ENCODE measurements at places on chromosomes 16 and 17.

- DNase-seq: no peak
These were observed 66.6 kb upstream of the ZNF469 start for GRCh38 chr16:88316151-88316550.

DNA sequence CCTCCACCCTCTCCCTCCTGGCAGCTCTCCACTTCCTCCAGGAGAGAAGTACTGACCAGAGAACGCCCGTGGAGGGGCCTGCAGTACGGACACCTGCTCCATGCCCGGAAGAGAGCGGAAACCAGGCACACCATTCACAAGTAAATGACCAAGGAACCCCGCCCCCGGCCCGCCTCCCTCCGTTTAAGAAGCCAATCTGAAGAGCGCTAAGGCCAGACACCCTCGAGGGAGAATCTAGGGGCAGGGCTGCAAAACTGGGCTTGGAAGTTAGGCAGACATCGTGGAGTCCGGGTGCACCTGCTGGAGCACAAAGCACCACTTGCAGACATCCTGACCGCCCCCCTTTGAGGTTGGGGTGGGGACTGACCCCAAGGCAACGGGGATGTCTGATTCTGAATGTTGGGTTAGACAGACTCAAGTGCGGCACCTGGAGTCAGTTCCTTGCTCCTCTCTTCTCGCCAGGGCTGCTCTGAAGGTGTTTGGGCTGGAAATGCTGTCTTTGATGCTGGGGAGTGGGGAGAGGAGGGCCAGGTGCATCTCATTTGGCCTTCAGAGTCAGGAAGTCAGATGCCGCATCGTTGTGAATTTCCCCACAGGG, 964 bp upstream of the FAAP100 start:
- peak; percentile 86 for DNase-seq

- DNase-seq: no peak
These were observed 160.4 kb downstream of the ABCC12 start for GRCh38 chr16:47995354-47995753.

DNA sequence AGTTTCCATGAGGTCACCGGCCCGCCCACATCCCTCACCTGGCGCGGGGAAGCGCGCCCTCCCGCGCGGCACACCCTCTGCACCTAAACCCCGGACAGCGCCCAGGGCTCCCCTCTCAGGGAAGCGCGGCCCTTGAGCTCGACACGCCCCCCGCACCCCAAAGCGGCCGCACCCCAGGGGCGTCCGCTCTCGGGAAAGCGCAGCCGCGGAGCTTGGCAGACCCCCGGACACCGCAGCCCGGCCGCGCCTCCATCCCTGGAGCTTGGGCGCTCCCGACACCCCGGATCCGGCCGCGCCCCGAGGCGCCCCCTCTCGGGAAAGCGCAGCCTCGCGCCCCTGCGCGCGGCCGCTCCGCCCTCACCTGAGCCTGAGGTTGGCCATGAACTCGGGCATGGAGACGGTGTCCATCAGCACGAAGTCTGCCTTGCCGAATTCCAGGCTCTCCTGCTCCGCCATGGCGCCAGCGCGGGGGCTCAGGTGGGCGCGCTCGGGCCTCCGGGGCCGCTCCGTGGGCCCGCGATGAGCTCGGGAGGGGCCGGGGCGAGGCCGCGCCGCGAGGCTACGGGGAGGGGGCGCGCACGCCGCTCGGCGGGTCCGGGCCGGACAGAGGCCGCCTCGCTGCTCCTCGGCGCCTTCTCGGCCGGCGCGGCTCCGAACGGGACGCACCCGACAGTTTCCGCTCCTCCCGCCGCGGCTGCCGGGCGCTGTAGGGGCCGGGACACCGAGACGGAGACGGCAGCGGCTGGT, at the start of gene MYO1D:
MYO1D (minus strand) TSS at position 708 of the 747 bp plus-strand sequence; CDS start at position 456, 252 bp downstream.
- peak; percentile 87 for DNase-seq

GRCh38 chr17:4945176-4945943, 3.0 kb downstream of the PFN1 start:
- peak; percentile 90 for DNase-seq

DNA sequence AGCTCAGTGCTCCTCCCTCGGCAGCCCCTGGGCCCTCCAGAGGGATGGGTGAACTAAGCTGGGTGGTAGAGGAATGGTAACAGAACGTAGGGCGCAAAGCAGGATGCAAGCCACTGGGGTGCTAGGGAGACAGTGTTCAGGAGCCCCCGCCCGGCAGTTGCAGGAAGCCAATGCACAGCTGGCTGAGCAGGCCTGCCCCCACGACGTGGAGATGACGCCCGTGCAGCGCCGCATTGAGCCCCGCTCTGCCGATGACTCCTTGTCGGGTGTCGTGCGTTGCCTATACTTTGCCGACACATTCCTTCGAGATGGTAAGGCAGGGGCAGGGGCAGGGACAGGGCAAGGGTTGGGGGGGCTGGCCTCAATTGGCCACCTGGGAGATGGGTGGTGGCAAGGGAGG, 12.9 kb downstream of the LLGL1 start:
- no peak for DNase-seq

DNA sequence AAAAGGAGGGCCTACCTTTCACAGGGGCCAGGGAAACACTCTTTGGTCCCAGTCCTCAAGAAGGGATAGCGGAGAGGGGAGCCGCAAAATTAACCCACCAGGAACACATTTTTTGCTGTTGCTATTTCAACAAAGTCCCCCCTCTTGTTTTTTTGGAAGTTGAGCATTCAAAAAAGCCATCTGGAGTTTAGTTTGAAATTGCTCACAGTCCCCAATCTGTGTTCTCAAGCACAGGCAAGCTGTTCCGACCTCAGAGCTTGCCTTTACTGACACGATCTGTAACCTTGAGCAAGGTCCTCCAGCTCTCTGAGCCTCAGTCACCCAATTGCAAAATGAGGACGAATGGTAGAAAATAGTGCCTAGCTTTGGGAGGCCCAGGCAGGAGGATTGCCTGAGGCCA, 131.1 kb downstream of the ZNF423 start:
- no peak for DNase-seq

DNA sequence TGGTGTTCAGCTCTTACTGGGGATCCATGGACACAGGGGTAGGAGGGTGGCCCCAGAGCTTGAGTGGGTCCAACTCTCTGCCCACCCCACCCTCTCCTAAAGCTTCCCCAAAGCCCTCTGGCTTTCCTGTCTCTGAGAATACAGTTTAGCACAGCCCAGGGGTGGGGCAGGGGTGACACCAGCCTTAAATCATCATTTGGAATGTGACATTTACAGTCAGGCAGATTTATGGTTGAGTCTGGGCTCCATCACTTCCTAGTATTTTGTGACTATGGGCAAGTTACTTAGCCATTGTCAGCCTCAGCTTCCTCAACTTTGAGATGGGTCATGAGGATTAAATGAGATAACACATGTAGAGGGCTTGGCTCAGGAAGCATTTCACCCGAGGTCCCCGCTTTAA, 193.1 kb upstream of the IRX6 start:
- DNase-seq: no peak

GRCh38 chr16:3878610-3879009, 1.9 kb downstream of the CREBBP start:
- peak; percentile 30 for DNase-seq

DNA sequence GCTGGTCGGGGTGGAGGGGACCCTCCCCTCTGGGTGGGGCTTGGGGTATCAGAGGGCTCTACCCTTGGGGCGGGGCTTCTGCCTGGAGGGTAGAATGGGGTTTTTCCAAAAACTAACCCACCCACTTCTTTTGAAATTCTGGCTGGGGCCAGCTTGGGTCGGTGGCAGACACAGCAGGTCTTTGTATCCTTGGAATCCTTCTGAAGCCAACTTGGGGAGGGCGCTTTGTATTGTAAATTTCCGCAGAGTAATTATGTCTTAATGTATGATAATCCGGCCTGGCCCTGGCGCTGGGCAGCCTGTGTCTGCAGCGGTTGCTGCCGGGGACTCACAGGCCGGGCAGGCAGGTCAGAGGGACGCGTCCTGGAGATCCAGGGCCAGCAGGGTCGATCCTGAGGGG, 33.9 kb upstream of the GSE1 start:
- DNase-seq: no peak

Measured in activated CD8-positive, alpha-beta memory T cell treated with anti-CD3 and anti-CD28 coated beads, Interleukin-2, amount 50 U/mL, for 48 hours (primary cell).